ENCODE measurements at places on chromosomes 6 and 20. TPM values are rescaled to one million over a fixed set of nuclear protein-coding genes. Genes with fewer than 3 reads are reported as not detected.

- DNase-seq: no peak
- H3K36me3 ChIP-seq: no peaks in the 10 kb centered on the region
- H3K4me3 ChIP-seq: peak overlapping the region; percentile 56
- H3K4me1 ChIP-seq: peaks cover 6% of the 10 kb centered on the region
These were observed 381 bp upstream of the BICRAL start for GRCh38 chr6:42781546-42781795.

SLC2A4RG gene
- polyA plus RNA-seq: 63.2 TPM

DNA sequence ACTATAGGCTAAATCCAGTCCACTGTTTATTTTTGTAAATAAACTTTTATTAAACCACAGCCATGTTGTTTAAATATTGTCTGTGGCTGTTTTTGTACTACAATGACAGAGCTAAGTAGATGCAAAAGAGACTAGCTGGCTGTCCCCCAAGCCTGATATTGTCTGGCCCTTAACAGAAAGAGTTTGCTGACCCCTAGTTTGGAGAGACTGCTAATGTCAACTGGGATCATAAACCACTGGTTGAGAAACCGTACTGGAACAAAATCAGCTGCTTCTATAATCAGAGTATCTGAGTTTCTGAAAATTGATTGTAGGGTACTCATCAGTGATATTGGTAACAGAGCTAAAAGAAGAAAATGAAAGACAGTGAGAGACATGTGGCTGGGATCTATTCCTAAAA lies 102.6 kb upstream of the FAM184A start:
- no peak overlapping the region for H3K4me3 ChIP-seq
- H3K27ac ChIP-seq: no peak overlapping the region
- H3K27me3 ChIP-seq: no peaks in the 10 kb centered on the region
- no peaks in the 10 kb centered on the region for H3K36me3 ChIP-seq
- H3K4me1 ChIP-seq: no peaks in the 10 kb centered on the region
- no peak for DNase-seq

CLPSL1 gene
- not detected for polyA plus RNA-seq

SIM1 gene
- polyA plus RNA-seq: 1.5 TPM

DNA sequence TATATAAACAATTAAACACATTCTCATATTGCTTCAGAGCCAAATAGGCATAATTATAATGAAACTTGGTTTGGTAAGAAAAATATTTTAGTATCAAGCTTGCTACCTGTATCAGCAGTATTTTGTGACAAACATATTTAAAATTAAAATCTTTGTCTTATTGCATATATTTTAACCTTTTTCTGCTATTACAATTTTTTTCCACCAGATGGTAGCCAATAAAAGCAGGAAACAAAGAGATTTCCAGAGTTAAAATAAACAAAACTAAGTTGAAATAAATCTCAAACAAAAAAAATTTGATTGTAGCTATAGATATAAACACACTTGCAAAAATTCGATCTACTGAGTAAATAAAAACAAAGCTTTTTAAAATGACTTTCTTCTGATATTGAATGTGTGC lies 491.3 kb upstream of the GJE1 start:
- H3K36me3 ChIP-seq: no peaks in the 10 kb centered on the region
- no peaks in the 10 kb centered on the region for H3K27me3 ChIP-seq

DNA sequence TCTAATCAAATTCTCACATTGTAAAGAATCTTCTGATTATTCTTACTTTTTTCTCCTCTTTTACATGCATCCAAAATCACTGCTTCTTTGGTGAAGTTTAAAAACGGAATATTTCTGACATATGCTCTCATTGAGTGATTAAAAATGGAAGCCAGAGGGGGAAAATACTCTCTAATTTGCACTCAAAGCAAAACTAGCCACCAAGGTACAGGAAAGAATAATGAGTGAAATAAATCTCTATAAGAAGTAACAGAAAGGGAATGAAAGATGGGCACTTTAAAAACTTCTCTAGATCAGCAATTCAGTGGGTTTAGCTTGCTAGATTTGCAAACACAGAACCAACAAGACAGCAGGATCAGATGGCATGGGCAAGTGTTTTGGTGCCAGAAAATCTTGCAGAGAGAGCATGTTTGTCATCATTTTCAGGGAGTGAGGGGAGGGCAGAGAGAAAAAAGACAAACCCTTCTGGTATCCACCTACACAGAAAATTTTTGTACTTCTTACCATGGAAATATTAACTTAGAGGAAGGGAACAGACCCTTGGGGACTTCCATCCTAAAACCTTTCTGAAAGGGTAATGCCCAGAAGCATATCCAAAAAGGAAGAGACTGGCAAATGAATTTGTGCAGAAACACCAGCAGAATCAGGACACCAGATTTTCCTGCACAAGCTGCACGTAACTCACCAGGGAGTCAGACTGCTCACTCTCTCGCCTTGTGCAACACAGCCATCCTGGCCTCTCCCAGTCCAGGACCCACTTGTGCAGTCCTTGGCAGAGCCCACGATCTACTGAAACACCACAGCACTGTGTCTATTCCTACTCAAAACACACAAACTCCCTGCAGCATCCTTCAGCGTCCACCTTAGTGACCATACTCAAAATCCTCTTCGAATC lies 270.2 kb upstream of the PRDM1 start:
- no peaks in the 10 kb centered on the region for H3K4me1 ChIP-seq
- H3K36me3 ChIP-seq: no peaks in the 10 kb centered on the region
- no peak overlapping the region for H3K27ac ChIP-seq
- no peak for DNase-seq
- H3K4me3 ChIP-seq: no peak overlapping the region

NKX2-4 gene
- not detected for polyA plus RNA-seq

DNA sequence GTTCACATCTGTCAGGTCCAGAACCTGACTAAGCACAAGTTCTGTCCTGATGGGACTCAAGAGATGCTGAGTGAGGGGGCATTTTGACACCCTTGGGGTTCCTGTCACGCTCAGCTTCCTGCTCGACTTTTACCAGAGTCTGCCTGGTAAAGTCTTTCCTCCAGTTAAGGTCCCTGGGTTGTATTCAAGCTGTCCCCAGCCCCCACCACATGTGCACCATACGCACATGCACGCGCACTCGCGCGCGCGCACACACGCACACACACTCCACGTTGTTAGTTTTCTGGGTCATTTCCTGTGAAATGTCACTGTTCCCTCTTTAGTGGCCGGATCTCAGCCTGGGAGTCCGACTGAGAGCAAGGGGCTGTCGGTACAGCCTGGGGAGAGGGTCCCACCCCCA lies 166.1 kb downstream of the GMPR start:
- no peaks in the 10 kb centered on the region for H3K27me3 ChIP-seq
- H3K36me3 ChIP-seq: no peaks in the 10 kb centered on the region
- no peaks in the 10 kb centered on the region for H3K4me1 ChIP-seq

PKIB gene
- 5.2 TPM for polyA plus RNA-seq

DPM1 gene
- polyA plus RNA-seq: 34.8 TPM

RNF144B gene
- 2.6 TPM for polyA plus RNA-seq

DNA sequence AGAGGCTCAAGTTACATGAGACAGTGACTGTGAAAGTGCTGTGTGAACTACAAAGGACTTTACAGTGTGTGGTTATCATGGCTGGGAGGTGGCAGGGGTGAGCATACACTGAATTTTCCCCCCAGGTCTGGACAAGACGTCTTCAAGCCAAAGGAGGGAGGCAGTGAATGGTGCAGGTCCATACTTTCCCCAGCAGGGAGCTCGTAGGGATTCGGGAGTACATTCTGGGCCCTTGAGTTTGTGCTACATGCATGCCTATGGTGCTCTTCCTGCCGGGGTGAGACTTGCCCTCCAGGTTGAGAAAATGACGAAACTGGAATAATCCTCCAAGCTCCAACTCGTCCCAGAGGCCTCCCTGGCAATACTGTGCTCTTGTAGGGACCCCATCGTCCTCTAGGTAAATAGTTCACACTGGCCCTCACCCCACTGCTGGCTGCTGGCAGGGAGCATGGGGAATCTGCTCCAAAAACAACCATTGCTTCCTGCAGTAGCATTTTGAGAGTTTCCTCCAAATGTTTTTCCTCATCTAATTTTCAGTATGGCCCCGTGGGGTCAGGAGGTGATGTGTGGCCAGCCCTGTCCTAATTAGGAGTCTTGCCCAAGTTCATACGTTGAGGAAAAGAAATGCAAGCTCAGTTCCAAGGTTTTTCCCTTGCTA lies 57.6 kb downstream of the ZNF831 start:
- no peaks in the 10 kb centered on the region for H3K36me3 ChIP-seq
- H3K27me3 ChIP-seq: peaks cover 3% of the 10 kb centered on the region
- DNase-seq: no peak
- no peak overlapping the region for H3K27ac ChIP-seq
- H3K4me1 ChIP-seq: no peaks in the 10 kb centered on the region

RFX6 gene
- polyA plus RNA-seq: 20.8 TPM

DNA sequence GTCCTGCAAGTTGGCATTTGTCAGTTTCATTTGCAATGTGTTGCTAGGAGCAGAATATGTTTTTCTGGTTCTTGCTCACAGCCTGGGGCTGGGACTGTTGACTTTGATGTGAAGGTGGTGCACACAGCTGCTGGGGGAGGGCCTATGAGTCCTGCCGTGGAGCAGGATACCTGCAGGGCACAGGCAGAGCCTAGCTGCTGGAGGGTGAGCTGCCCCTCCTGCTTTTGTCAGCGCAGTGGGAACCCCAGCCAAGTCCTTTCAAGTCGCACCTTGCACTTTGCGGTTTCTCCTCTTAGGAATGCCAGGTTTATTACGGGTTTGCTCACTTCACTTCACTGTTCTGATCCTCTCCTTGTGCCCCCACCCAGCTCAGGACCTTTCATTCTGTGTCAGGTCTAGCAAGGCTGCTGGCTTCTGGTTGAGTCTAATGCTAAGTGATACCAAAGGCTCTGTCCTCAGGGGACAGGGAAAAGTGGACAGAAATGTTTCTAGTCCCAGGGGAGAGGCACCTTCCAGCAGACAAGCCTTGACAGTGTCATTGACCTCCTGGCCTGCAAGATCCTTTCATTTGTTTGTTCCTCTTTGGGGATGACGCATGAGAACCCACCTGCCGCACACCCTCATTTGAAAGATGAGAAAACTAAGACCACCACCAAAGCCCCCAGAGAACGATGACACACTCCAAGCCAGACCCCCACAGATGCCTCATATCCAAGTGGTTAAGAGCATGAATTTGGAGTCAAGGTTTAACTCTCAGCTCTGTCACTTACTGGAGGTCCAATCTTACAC lies 2.7 kb upstream of the SPO11 start:
- no peak for DNase-seq
- no peaks in the 10 kb centered on the region for H3K36me3 ChIP-seq
- peaks cover 26% of the 10 kb centered on the region for H3K27me3 ChIP-seq
- H3K4me3 ChIP-seq: no peak overlapping the region

Data from pancreas (tissue), 10 donors.